AG09319 (cell line): ENCODE measurements at places on chromosomes 3 and 15.

DNA sequence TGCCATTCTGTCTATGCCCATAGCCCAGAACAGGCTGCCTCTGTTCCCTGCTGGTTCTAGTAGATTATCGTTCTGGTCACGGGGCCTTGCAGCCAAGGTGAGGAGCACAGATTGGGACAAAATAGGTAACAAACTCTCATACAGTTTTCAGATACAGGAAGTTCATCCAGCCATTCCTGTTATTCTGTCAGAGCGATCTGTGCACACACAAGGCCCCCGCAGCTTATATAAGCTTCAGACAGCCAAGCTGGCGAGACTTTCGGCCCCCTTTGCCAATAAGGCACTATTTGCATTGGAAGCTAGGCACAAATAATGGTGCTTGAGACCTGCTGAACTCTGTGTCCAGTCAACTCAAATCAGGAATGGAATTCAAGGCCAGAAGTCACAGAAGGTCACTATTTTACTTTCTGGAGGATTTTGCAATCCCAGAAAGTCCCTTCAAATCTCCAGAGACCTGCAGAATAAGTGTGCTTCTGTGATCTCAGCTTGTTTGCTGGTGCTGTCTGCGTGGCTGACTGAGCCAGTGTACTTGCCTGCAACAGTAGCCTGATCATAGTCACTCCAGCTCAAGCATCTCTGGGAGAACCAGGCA, 69.4 kb downstream of the BFSP2 start:
- no peak for DNase-seq

- no peak for DNase-seq
These were observed 88.7 kb upstream of the IQSEC1 start for GRCh38 chr3:13161771-13162535.

GRCh38 chr3:161649900-161650484, 153.4 kb downstream of the OTOL1 start:
- no peak for DNase-seq

DNA sequence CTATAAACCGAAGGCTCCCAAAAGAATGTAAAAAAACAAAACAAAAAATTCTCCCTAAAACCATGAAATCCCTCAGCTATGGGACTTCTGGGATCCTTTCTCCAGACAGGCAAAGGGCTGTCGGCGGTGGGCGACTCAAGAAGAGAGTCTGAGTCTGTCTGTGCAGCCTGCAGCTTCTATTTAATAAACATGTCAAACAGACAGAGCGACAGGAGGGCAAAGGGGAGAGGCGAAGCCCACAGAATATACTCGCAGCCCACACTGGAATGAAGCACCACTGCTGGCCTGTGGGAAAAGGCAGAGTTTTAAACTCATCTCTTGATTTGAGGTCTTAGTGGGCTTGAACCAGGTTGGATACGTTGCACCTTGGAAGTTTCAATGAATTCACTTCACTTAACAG, 40.2 kb downstream of the ISL2 start:
- no peak for DNase-seq

DNA sequence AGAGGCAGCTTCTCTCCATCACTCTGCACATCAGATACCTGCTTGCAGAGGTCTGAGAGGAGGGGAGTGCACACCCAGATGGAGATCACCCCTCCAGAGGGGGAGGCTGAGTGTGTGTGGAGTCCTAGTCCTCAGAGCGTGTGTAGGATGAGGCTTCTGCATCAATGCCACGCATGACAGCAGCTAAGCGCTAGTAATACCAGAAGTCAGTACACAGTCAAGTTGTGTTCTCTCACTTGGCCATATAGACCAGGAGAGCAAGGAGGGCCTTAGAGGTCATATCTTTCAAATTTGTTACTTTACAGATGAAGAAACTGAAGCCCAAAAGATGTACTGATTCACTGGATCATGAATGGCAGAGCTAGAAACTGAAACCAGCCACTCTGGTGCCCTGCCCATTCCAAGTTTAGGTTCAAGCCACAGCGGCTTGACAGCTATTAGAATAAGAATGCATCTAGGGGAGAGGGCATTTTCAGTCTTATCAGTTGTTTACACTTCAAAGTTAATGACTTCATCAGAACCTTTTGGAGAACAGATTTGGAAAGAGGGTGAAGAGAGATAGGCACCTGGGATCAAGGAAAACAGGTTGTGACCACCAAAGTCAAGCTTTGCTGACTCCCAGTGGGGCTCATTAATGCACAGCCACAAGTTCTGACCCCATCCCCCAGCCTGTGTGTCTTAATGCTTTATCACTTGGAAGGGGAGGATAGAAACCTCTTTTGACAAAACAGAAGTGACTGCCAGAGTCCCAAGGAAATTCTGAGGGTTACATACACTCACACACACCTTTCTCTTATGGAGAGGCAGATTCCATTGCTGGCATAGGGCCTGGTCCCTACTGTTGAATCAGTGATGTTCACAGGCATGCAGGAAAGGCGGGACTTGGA, 310.3 kb downstream of the CHST2 start:
- DNase-seq: no peak

DNA sequence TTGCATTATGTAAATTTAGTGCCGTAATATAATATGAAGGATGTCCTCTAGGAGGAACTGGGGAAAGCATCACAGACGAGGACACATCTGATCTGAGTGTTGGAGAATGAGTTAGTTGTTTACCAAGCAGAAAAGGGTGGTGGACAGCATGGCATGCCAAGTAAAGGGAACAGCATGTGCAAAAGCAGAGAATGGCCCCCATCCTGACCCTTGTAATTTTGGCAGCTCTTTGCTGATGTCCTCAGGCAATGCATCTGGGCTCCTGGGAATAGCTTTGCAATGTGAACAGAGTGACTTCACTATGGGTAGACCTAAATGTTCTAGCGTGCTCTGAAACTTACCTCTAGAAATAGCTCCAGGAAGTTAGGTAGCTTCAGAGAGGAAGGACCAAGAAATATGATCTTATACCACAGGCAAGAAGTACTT, 263.3 kb downstream of the LPP start:
- DNase-seq: no peak

DNA sequence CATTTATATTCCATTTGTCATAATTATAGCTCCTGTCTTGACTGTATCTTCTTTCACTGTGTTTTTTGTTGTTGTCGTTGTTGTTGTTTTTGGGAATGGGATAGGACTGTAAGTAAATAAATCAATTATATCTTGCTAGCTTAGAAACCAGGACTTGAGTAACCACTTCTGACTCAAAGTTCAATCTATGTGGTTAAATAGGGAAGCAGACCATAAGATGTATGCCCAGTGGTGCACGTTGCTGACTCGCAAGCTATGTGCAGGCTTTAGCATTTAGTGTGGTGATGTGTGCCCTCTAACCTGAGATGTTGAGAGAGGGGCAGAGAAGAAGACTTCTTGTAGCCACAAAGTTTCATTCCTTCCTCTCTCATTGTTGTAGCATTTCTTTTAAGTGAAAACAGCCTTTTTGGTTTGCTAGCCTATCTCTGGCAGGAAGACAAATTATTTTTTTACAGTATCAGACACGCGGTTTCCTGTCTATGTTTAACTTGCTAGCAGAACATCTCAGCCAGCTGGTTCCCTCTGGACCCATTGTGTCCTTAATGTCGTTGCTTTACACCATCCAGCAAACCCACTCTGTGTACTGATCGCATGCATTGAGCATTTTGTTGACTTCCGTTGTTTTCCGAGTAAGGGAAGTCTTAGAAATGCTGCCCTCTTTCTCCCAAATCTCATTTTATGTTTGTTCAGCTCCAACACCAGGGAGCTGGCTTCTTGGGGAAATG, 52.1 kb downstream of the TGFBR2 start:
- DNase-seq: no peak

DNA sequence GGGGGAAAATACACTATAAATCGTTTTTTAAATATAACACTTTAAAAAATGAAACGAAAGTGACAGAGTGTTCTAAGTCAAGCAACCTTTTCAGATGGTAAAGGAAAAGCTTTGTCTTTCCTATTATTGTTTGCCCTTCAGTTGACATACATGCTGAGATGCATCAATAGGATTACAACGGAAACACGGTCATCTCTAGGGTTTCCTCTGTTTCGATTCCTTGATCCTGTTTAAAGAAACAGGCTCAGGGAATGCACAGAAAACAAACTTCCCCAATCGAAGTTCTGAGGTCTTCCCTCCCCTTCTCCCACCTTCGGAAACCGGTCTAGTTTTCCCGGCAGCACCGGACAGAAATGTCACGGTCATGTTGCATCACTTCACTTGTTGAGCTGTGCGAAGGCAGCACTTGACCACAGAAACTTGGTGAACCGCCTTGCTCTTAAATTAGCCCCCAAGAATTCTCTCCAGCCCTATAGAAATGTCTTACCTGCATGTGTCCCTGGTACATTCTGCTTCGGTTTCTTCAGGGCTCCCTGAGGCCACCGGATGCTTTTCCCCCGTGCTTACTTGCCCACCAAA, 556 bp downstream of the PEX5L start:
- no peak for DNase-seq

DNA sequence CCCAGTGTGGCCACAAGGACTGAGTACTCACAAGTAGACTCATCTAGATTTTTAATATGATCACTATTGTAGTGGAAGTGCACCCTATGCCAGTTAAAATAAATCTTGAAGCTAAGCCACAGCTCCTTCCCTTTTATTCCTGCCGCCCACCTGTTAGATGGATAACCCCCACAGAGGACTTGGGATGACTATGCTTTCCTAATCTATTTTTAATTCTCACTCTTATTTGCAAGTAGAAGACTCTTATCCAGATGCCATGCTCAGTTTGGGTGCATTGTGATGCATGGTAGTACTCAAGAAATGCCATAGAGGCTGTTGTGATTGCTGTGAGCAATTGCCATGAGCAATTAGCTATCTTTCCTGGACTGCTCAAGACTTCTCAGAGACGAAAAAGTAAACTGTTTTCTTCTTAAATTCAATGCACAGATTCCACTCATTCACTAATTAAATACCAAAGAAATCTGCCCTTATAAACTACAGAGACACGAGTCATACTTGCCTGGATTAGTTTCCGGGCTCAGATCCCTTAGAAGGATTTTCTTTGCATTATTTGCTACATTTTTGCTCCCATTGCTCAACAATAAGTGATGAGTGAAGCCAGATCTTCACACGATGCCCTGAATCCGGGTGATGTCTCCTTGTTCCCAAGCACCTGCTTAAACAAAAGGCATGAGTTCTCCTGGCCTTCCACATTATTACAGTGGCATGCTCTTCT, 472.1 kb downstream of the SOX2 start:
- DNase-seq: no peak
